ENCODE measurements at places on chromosomes 4 and X. TPM values are rescaled to one million over a fixed set of nuclear protein-coding genes. Genes with fewer than 3 reads are reported as not detected.

- DNase-seq, result no peak
Measured at GRCh38 chr4:8674311-8674885, 81.8 kb downstream of the CPZ start.

- no peak for DNase-seq
Measured at GRCh38 chr4:4985036-4985435, 34.2 kb downstream of the CYTL1 start.

- no peak for DNase-seq
Measured at GRCh38 chr4:118589471-118590055, 95.6 kb upstream of the METTL14 start.

GRCh38 chrX:118117741-118118140, 1.1 kb upstream of the KLHL13 start:
- no peak for DNase-seq

- DNase-seq, result no peak
Measured at GRCh38 chr4:1973661-1974060, 35.1 kb downstream of the NELFA start.

GRCh38 chrX:48509619-48510018, 827 bp downstream of the PORCN start:
- no peak for DNase-seq

DNA sequence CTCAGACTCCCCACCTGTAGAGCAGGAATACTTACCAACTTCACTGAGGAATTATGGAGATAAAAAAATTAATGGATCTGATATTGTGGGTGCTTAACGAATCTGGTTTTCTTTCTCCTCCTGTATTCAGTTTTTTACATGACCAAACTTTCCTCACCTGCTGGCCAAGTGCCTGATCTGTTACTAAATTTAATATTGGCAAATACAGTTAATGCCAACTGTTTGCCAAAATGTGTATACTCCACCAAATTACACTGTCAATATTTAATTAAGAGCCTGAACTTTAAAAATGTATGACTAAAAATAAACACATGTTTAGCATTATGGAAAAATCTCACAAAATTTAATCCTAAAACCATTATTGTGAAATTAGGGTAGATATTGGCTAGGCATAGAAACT, 3.3 kb downstream of the PGRMC2 start:
- no peak for DNase-seq

GRCh38 chr4:23113104-23113503, 420.4 kb downstream of the GBA3 start:
- DNase-seq, result no peak

RFC1 gene
- total RNA-seq, result 37.7 TPM

Measured in H4 (cell line).